Umbilical cord (tissue), 2 donors: ENCODE measurements at places on chromosomes 12 and 14.

- DNase-seq: peak; percentile 44
These were observed 16.7 kb downstream of the OR9K2 start for GRCh38 chr12:55142669-55143565.

DNA sequence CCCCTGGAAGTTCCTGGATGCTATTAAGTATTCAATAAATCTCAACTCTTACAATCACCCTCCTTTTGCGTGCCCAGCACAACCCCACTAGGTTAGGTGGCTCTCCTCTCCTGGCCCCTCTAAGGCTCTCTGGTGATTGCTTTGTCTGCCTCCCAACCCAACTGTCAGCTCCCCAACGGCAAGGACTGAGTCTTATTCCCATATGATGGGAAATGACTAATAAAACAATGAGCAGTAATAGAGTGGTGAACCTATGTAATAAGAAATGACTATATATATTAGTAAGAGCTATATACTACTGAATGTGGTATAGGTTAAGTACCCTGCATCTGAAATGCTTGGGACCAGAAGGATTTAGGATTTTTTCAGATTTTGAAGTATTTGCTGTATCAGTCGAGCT lies 8.1 kb downstream of the APPL2 start:
- DNase-seq: no peak

DNA sequence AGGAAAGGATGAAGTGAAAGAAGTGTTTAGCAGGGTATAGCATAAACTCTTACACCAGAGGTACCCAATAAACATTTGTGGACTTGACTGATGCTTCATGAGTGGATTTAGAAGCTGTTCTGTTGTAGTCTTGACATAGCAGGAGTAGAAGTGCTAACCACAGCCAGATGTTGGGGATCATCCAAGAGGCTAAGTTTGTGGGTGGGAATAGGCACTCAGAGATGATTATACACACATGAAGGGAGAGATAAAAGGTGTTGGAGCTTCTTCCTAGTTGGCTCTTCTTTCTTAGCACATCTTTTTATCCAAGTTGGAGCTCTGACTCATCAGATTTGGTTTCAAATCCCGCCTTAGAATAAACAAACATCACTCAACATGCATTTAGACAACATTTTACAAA lies 166.7 kb upstream of the E2F7 start:
- no peak for DNase-seq

- no peak for DNase-seq
These were observed 839.2 kb upstream of the FBXO33 start for GRCh38 chr14:40271480-40271879.

DNA sequence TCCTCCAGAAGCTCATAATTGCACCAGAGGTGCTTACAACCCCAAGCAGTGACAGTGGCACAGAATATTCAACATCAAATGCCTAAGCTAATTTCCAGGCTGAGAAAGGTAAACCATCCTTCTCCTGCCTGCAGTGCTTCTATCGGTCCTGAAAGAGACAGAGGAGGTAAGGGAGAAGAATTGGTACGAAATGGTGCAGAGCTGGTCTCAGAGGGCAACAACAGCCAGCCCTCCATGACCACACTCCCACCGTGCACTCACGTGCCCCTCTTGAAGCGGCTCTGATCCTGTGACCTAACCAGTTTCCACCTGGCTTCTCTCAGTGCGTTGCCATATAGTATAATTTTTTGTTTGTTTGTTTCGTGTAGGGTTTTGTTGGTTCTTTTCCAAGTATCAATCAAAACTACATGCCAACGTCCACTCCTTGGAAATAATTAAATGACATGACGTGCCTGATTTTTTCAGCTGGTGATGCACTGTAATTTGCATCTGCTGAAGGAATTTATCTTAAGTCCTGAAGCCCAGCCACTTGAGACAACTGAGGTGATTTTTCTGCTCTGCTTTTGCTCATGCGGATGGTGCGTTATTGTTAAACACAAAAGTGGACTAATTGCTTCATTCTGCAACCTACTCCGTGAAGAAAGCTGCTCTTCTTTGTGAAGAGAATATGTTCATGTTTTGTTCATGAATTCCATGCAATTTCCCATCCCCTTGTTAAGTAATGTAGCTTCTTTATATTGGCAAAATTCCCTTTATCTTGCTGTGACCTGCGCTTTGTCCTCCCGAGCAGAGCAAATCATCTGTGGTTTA lies 1.3 kb upstream of the ATP2A2 start:
- no peak for DNase-seq

GRCh38 chr12:67877727-67878126 lies 111.5 kb upstream of the IFNG-AS1 start:
- DNase-seq: no peak

DNA sequence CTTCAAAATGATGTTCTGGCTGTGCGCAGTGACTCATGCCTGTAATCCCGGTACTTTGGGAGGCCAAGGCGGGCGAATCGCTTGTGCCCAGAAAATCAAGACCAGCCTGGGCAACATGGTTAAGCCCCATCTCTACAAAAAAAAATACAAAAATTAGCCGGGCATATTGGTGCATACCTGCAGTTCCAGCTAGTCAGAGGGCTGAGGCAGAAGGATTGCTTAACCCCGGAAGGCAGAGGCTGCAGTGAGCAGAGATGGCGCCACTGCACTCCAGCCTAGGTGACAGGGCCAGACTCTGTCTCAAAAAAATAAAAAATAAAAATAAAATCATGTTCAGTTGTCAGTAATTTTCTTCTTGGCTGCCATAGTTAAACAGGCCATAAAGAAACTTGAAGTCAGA lies 245.9 kb upstream of the USP15 start:
- DNase-seq: no peak

- peak; percentile 29 for DNase-seq
These were observed 1.4 kb downstream of the PPM1A start for GRCh38 chr14:60250257-60251035.
